Left lobe of liver (tissue), 2 donors: ENCODE measurements at places on chromosomes 16 and 17. TPM values are rescaled to one million over a fixed set of nuclear protein-coding genes. Genes with fewer than 3 reads are reported as not detected.

TXNL4B gene
- total RNA-seq = 9.6 TPM

OTOP3 gene
- not detected for total RNA-seq

KRTAP3-2 gene
- not detected for total RNA-seq

MARVELD3 gene
- total RNA-seq = 6.0 TPM

NT5M gene
- total RNA-seq = 1.6 TPM

STH gene
- total RNA-seq = not detected

HOXB7 gene
- 0.50 TPM for total RNA-seq

DPEP3 gene
- not detected for total RNA-seq

FN3K gene
- total RNA-seq = 64.1 TPM

HS3ST3A1 gene
- total RNA-seq = 7.6 TPM

DLX3 gene
- not detected for total RNA-seq

HS3ST6 gene
- not detected for total RNA-seq

KCNAB3 gene
- total RNA-seq = 1.3 TPM

TPSAB1 gene
- 1.6 TPM for total RNA-seq

TBC1D3H gene
- total RNA-seq = not detected

OR2C1 gene
- total RNA-seq = not detected

APOBR gene
- 0.58 TPM for total RNA-seq

HAP1 gene
- not detected for total RNA-seq

FBXL16 gene
- 0.30 TPM for total RNA-seq

AXIN1 gene
- 8.5 TPM for total RNA-seq

MYL11 gene
- not detected for total RNA-seq

TBX6 gene
- 0.86 TPM for total RNA-seq
